NCI-H187 treated with DMSO at 0.1 percent for 48 hours (cell line): ENCODE measurements at places on chromosomes 11 and 22.

GRCh38 chr11:112223121-112223520 is 3.1 kb upstream of the PTS start:
- DNase-seq = no peak

- DNase-seq = no peak
These were observed 1.2 kb downstream of the OR6X1 start for GRCh38 chr11:123753110-123753509.

GRCh38 chr11:128260398-128260797 is 327.0 kb downstream of the ETS1 start:
- no peak for DNase-seq

GRCh38 chr11:103587901-103588788 is 448.3 kb upstream of the DDI1 start:
- peak; percentile 65 for DNase-seq

DNA sequence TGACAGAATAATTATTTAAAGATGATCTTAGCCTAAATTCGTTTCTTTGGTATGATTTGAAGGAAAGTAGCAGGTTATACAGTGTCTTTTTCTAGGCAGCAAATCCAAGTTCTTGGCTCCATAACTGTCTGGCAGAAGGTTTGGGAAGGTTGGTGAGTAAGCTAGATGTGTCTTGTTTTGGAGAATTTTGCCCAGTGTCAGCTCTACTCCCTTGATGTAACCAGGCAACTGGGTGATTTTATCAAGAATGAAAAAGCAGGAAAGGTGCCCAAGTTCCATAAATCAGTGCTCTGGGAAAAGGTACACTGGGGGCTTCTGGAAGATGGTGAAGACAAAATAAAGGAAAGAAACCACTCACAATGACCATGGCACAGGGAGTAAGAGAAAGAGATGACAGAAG is 71.5 kb upstream of the USP47 start:
- no peak for DNase-seq

DNA sequence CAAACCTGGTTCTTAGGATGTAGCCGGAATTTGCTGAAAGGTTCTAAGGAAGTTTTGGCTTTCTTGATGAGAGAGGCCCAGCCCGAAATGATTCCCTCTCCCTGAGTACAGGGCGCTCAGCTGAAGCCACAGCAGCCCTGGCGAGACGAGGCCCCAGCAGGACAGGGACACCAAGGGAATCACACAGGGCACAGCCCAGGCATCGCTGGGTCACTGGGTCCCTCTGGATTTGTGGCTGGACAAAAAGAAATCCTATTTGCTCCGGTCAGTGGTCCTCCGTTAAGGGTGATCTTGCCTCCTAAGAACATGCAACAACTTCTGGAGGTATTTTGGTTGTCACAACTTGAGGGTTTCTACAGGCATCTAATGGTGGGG is 6.4 kb downstream of the FGF19 start:
- no peak for DNase-seq

DNA sequence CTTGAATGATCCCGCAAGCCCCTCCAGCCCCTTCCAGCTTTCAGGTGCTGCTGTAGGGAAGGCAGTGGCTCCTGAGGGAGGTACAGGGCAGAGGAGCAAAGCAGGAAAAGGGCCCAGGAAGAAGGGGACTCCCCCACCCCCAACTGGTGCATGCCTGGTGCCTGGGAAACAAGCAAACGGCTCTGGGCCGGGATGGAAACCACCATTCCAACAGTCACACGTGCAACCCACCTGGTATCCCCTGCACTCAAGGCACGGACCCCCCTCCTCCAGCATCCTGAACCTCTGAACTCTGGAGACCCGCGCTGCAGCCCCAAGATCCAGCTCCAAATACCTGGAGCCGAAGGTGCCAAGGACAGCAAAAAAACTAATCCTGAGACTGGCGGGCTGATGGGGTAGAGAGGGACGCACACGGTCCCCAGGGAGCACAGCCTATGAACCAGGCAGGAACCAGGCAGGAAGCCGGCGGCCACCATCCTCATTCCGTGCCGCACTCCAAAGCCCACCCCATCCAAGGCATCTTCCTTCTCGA is 537 bp downstream of the SCN4B start:
- no peak for DNase-seq

DNA sequence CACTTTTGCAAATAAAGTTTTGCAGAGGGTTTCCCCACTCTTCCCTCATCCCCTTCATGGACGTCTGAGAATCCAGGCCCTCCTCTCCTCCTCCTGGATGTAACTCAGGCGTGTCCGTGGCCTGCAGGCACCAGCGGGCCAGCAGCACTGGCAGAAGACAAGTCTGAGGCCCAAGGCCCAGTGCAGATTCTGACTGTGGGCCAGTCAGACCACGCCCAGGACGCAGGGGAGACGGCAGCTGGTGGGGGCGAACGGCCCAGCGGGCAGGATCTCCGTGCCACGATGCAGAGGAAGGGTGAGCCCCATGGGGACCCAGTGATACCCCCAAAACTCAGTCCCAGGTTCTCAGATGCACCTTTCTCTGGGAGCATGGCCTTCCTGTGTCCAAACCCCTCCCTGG is 14.4 kb downstream of the TUB start:
- no peak for DNase-seq

- no peak for DNase-seq
These were observed 183.8 kb downstream of the SWAP70 start for GRCh38 chr11:9847636-9848035.

- no peak for DNase-seq
These were observed 39.9 kb downstream of the TRAF6 start for GRCh38 chr11:36469881-36470802.

DNA sequence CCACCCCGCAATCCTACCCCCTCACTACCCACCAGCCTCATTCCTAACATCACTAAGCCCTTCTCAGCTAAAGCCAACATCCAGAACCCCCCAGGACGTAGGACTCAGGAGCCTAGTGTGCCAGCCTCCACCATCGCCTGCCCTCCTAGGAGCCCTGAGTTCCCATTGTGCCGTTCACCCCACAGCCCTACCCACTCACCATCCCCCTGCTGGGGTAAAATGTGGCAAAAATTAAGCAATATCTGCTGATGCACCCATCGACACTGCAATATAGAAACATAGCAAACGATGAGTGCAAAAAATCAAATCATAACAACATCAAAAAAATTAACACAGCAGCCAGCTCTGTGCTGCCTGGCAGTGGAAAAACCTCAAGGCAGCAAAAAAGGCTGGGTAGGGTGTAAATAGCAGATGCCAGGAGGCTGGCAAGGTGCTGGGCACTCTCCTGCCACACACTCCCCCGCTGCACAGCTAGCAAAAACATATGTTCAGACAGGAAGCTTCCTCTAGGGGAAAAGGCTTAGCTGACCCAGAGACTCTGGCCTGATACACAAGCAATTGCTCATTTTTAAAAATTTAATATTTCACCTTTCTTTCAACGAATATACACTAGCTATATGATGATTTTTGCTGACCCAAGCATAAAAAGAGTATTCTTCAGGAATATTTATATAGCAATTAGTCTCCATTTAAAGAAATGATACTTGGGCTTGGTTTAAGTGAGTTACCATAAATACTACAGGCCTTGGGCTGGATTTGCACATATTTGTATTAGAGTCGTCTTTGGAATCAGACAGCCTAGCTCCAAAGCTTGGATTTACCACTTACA is 33.8 kb downstream of the PRDM10 start:
- DNase-seq = no peak

DNA sequence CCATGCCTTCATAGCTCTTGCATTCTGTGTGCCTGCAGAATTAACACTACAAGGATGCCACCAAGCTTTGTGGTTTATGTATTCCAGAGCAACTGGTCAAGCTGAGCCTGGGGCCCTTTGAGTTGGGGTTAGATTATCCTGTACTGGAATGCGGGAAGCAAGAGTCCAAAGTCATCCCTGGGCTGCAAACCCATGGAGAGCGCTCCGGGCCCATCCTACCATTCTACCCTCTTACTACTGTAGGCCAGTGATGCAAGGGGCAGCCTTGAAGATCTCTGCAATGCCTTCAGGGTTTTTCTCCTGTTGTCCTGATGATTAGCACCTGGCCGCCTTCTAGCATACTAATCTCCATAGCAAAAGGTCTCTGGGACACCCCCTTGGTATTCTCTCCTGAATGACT is 51.3 kb downstream of the TUG1 start:
- no peak for DNase-seq

GRCh38 chr11:110971140-110971539 is 258.9 kb upstream of the ARHGAP20 start:
- DNase-seq = no peak

GRCh38 chr11:31655483-31655882 is 145.9 kb downstream of the ELP4 start:
- no peak for DNase-seq

GRCh38 chr11:83881428-83881827 is 595.3 kb upstream of the CCDC90B start:
- no peak for DNase-seq

GRCh38 chr11:28628412-28628811 is 520.2 kb downstream of the METTL15 start:
- DNase-seq = no peak

GRCh38 chr22:27724157-27724556 is 77.4 kb downstream of the MN1 start:
- DNase-seq = no peak

DNA sequence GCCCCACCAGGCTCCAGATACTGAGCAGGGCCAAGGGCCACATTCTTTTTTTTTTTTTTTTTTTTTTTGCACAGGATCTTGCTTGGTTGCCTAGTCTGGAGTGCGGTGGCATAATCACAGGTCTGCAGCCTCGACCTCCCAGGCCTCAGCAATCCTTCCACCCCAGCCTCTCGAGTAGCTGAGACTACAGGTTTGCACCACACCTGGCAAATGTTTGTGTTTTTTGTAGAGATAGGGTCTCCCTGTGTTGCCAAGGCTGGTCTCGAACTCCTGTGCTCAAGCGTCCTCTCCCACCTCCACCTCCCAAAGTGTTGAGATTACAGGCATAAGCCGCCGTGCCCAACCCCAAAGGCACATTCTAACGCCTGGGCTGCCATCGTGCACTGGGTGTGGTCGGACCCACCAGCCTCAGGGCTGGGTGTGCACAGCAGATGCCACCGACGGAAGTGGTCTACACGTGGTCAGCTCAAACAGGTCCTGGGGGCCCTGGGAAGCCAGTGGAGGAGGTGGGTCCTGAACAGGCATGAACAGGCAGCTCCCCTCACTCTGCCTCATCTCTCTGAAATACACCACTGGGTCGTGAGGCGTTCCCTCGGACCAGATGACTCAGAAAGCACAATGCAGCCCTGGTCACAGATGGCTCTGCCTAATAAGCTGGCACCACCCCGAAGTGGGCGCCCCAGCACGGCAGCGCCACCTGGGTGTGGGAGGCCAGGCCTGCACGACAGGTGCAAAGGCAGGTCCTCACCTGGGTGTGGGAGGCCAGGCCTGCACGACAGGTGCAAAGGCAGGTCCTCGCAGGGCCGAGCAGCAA is 5.1 kb upstream of the B4GALNT4 start:
- no peak for DNase-seq
